T1000 (cell line): ENCODE measurements at places on chromosomes 2 and 18.

DNA sequence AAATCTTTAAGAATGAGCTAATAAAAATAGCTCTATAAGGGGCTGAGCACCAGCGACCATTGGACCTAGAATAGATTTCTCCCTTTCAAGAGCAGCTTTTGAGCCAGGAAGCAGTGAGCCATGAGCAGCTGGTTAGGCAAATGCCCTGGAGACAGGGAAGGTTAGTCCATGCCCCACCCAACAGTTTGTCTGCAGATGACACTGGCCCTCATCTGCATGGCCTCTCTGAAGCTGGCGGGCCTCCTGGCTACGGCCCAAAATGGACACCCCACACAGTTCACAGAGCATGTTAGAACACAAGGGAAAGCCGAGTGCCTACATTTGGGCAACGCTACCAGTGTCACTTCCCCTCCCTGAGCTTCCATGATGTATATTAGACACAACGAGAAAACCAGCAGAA lies 201.1 kb downstream of the MGAT5 start:
- DNase-seq: no peak

DNA sequence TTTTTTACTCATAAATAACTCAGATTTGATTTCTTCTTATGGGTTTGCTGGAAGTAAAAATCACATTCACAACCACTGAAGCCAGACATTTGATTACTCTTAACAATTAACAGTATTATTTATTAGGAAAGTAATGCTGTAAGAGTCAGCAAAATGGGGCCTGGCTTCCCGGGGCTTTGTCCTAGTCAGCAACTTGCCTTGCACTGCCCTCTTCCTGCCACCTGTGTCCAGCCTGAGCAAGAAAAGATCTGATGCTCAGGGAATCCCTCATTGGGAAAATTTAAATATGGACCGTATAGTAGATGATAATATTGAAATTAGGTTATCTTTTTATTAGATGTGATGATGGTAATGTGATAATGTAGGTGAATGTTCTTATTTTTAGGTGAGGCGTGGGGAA lies 30.8 kb upstream of the ACYP2 start:
- no peak for DNase-seq

GRCh38 chr2:177964892-177965291 lies 107.7 kb downstream of the PDE11A start:
- no peak for DNase-seq

- no peak for DNase-seq
Measured at GRCh38 chr2:224646242-224646846, 61.2 kb upstream of the CUL3 start.

- DNase-seq: peak; percentile 32
Measured at GRCh38 chr2:233247744-233248143, 3.7 kb upstream of the ATG16L1 start.

DNA sequence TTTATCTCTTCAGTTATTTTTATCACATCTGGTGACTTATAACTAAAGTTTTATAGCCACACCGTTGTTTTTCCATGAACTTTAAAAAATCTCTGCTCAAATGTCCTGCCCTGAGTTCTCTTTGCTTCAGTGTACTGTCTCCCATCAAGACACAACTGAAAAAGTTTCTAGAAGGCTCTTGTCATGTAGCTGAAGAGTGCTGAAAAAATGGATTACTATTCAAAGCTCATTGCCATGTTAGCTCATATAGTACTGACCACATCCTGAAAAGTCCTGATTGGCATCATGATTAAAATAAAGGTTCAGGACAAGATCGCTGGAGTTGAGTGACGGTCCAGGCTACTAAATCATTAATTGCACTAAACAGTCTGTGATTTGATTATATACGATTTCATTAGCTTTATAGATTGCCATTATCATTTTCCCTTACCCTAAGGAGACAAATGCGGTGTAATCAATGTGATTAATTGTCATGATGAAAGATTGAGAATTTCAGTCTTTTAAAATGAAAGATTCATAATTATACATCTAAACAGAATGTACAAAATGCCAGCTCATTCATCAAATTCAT lies 62.2 kb downstream of the MFSD6 start:
- no peak for DNase-seq

- DNase-seq: no peak
Measured at GRCh38 chr2:240947607-240948006, 41.5 kb downstream of the CROCC2 start.

GRCh38 chr2:219559156-219559915 lies 12.0 kb downstream of the OBSL1 start:
- no peak for DNase-seq

- peak; percentile 42 for DNase-seq
Measured at GRCh38 chr2:61620244-61621159, 82.3 kb upstream of the XPO1 start.

- DNase-seq: no peak
Measured at GRCh38 chr2:178514664-178515063, 34.4 kb downstream of the PLEKHA3 start.

GRCh38 chr2:86439879-86440630 lies 1.1 kb upstream of the KDM3A start:
- DNase-seq: no peak

GRCh38 chr2:236309669-236310029 lies 45.4 kb upstream of the ASB18 start:
- DNase-seq: no peak

GRCh38 chr18:49856496-49856895 lies 43.2 kb upstream of the ACAA2 start:
- DNase-seq: no peak

DNA sequence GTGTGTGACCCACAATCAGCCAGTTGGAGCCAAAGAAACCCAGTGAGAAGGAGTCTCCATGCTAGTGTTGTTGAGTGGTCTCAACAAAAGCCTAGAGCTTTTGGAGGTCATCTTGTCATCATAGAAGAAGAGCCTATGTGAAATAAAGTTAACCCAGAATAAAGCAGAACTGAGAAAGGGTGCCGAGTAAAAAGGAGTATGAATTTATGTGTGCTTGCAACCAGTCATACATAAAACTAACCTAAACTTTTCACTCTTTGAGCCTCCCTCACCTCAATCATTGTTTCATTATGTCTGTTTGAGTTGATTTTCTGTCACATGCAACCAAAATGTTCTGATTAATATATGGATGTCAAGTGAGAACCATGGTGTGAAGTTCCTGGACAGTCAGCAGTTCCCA lies 599.3 kb upstream of the ZEB2 start:
- DNase-seq: no peak

- DNase-seq: no peak
Measured at GRCh38 chr2:134135793-134136192, 118.1 kb upstream of the MGAT5 start.

DNA sequence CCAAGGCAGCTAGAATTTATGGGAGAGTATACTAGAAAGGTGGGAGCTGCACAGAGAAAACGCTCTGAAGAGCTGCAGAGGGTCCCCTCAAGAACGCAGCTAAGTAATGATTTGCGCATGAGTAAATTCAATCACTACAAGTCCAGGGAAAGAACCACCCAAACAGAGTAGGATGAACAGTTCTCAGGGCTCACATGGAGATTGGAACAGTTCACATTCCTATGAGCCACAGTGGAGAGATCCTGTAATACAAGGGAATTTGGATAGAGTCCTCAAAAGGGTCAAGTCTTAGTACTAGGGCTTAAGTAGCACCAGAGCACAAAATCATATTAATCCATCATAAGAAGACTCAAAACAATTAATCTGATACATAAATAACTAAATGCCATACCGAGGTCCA lies 12.7 kb downstream of the OLA1 start:
- DNase-seq: no peak

DNA sequence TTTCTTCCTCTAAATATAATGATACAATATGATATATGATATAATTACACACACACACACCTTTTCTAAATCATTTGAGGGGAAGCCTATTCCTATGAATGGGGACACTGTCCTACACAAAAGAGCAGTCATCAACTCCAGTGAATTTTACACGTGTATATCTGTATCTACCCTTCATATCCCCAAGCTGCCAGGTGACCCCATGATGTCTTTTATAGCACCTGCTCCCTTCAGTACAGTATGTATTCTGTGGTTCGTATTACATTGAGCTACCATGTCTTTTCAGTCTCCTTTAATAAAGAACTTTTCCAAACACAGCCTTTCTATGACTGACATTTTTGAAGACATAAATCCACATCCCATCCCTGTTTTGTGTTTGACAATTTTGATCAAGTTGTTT lies 19.0 kb downstream of the TBC1D8 start:
- no peak for DNase-seq

GRCh38 chr18:21739604-21740537 lies 721 bp upstream of the MIB1 start:
- DNase-seq: no peak

DNA sequence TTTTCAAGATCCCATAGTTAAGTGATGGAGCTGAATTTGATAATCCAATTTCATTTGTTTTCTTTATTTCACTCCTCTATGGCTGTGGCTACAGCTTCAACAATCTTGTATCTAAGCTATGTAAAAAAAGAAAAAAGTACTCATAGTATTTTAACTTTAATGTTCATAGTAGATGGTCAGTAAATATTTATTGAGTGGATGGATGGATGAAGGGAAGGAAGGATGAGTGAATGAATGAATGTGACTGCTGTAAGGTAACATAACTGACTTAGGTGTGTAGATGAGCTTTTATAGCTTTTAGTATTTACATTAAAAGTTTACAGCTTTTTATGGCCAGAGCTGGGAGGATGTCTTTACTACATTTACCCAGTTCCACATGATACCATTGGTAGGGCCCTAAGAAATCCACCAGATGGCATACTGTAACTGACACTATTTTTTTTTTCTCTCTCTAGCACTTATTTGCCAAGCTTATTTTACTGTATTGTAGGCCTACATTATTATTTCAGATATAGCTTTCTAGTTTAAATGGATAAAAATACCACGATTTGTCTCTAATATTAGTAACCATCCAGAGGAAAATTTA lies 13.4 kb upstream of the HRH4 start:
- DNase-seq: no peak

- no peak for DNase-seq
Measured at GRCh38 chr2:64328756-64329155, 125.2 kb upstream of the LGALSL start.

DNA sequence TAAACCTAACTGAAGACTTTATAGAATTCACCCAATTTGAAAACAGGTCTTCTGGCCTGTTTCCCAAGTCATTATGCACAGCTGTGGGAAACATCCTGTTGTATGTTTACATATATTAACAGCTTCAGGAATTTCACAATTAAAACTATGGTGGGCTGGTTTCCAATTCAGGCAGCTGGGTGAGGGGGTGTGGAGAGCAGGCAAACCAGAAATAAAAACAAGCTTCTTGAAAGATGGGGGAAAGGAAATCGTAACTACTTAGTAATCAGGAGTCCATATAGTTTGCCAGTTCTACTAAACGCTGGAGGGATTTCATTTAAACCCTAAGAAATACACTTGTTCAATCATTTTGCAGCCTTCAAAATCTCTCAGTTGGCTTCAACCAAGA lies 22.8 kb downstream of the ATP8B1 start:
- no peak for DNase-seq

DNA sequence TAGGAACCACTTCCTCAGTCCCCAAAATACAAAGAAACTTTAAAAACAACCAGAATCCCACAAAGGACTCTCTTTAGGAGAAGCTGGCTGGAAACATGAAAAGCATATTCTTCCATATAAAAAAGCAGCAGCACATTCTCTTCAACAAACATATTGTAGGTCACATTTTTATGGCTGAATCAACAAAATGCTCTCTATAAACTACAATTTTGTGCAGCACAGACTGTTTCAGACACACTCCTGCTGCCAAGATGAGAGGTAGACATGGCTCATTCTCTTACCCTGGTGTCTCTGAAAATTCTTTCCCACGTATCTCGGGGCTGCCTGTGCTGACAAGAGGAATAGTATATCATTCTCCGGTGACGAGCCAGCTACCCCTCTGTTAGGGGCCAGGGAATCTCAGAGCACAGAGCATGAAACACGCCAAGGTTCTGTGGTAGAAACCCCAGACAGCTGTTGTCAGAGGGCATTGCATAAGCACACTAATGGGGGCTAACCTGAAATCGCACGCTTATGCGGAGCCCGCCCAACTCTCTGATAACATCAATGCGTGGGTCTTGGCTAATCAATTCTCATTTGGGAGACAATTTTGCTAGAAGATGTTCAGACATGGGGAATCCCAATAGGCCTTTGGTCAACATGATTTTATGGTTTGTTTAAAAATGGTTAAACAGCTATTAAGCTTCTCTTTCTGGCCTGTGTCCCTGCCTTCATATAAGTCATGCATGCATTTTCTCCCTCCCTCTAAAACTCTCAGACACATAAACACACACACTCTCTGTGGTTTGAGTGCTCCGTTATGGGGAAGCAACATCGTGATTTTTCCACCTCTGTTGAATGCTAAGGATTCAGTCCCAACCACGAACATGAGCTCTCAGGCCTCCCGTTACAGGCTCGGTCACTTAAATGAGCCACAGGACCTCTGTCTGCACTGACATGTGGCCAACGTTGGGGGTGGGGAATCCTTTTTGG lies 177.5 kb downstream of the INO80D start:
- no peak for DNase-seq
